ENCODE measurements at places on chromosomes 5 and 9.

GRCh38 chr5:176894298-176894697 is 4.8 kb downstream of the HK3 start:
- no peak for DNase-seq

GRCh38 chr9:14156046-14156445 is 157.9 kb downstream of the NFIB start:
- no peak for DNase-seq

GRCh38 chr5:143634689-143635088 is 177.3 kb upstream of the HMHB1 start:
- no peak for DNase-seq

GRCh38 chr9:32398207-32398606 is 13.8 kb downstream of the ACO1 start:
- no peak for DNase-seq

DNA sequence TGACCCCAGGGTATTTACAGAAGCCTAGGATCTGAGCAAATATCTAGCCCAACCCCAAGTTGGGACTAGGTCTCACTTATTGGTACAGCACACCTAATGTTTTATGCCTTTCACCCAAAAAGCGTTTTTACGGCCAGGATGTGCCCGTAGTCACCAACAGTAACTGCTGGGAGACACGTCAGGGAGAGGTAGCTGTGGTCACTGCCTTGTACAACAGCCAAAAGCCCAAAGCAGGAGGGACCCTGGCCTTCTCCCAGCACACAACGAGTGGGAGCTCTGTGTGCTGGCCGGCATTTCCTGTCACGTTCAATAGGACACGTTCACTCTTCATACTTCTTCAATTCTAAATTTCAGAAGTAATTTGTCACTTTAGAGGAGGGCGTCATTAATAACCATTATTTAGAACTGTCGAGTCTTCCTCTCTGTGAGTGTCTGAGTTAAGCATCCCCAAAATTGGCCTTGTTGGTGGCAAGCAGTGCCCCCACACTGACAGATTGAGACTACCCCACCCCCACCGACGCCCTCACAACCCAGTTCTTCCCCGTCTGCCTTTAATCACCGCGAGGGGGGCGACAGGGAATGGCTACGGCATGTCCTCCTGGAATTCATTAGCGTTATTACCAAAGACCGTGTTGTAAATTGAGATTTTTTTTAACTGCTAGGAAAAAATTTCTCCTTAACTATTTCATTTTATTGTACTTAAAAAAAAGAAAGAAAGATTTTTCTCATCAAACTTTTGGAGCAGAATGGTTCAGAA is 80.7 kb downstream of the MVB12B start:
- no peak for DNase-seq

GRCh38 chr9:13705373-13705772 is 425.9 kb upstream of the MPDZ start:
- no peak for DNase-seq

- no peak for DNase-seq
These were observed 840.4 kb upstream of the WWC1 start for GRCh38 chr5:167451076-167451475.

GRCh38 chr5:61010467-61011454 is 65.8 kb downstream of the NDUFAF2 start:
- DNase-seq = no peak

DNA sequence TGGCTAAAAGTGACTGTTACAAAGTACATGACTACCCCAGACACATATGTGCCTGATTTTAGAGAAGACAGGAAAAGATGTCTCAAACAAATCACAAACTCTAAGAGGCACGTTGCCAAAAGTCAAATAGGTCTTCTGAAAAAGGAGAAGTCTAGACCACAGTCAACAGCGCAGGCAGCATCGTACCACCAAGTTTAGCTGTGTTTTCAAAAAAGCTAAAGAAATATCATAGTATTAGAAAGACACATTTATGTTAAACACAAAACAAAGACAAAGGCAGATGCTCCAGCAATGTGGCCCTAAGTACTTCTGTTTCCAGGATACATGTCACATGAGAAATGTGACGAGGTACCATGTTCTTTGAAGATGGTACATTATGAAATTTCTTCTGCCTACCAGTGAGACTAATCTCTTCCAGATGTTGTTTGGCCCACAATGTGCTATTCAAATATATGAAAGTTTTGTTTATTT is 43.5 kb downstream of the LPAR1 start:
- no peak for DNase-seq

DNA sequence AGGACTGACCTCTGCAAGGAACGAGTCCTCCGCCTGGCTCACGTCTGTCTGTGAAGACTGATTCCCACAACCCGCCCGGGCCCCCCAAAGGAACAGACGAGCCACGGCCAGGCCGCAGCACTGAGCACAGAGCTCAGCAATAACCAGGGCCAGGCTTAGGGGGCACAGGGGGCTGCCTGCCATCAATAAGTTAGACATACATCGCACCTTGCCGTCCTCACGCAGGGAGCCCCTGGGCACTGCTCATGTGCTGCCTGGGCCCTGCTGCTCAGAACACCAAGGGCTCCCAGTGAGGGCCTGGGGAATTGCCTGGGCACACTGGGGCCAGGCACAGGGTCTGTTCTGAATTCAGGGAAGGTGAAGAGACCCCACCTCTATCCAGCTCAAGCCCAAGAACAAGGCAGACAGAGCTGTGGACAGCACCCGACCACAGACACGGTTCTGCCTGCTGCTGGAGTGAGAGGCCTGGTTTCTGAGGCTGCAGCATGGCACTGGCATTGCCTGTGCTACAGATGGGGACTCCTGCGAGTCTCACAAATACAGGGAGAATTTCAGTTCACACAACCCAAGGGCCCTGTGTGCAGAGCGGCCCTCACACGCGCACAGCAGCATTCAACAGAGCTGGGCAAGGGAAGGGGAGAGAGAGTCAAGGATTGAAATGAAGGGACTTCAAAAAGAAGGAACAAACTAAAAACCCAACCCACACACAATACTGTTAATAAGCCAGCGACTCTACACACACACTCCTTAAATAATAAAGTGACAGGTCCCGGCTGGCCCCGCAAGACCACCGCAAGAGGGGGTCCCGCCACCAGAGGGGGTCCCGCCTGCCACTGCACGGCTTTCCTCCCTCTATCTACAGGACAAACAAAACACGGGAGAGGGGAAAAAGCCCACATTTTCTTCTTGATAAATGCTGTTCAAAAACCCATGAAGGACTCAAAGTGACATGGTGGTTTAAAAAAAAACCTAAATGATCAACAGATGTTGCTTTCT is 32.0 kb downstream of the PRRT1B start:
- no peak for DNase-seq

GRCh38 chr5:78757269-78758053 is 108.9 kb upstream of the LHFPL2 start:
- DNase-seq = no peak

DNA sequence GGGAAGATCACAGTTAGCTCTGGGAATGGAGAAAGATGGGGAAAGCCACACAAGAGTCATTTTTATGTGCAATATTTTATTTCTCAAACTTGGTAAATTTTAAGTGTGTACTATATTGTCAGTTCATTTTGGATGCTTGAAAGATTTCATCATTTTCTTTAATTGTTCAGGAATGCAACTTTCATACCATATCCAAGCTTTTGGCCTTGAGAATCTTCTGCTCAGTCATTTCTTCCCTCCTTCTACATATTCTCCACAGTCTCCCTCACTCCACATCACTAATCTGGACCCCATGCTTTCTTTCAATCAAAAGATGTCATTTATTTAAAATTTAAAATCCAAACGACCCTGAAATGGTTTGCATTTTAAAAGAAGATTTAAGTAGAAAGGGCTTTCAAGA is 135.4 kb downstream of the FAM114A2 start:
- DNase-seq = no peak

- no peak for DNase-seq
These were observed 1013.6 kb downstream of the CDH9 start for GRCh38 chr5:26024774-26025173.

DNA sequence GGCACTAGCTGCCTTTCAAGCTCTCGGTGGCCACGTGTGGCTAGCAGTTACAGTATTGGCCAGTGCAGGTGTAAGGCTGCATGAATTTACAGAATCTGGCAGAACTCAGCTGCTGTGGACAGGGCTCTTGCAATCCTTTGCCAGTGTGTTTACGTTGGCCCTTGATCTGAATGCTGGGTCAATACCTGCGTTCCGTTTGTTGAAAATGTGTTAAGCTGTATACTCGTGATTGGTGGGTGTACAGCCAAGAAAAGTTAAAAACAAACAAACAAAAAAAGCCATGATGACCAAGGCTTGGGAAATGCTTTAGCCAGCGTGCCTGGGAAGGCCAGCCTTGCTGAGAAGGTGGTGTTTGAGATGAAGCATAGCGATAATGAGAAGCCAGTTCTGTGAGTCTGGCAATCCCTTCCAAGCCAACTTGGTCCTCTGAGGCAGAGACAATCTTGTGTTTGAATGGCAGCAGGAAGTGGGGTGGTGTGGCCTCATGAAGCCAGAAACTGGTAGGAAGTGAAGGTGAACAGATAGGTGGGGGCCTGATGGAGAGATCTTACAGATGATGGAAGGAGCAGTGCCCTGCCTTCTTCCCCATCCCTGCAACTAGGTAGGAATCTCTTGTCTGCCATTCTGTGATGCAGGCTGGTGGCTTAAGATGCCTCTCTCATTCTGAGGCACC is 820 bp upstream of the CFAP90 start:
- DNase-seq = no peak

DNA sequence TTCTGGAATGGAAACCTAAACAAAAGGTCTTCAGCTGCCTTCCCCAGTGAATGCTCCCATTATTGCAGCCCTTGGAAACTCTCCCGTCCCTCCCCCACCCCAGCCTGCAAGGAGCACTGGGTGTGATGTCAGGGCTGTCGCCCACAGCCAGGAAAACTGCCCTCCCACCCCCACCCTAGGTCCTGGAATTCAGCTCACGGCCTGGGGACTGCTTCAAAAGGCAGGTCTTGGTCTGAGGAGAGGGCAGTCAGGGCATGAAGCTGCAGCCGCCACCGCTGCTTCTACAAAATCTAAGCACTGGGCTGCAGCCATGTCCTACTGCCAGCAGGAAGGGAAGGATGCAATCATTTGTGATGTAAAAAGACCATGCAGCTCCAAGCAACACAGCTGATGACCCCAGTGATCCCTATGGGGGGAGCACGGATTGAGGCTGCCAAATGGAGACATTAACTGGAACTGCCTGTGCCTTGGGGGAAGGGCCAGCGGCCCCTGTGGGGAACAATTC is 11.4 kb downstream of the GRHPR start:
- no peak for DNase-seq

GRCh38 chr5:153299891-153300290 is 190.6 kb upstream of the GRIA1 start:
- no peak for DNase-seq

DNA sequence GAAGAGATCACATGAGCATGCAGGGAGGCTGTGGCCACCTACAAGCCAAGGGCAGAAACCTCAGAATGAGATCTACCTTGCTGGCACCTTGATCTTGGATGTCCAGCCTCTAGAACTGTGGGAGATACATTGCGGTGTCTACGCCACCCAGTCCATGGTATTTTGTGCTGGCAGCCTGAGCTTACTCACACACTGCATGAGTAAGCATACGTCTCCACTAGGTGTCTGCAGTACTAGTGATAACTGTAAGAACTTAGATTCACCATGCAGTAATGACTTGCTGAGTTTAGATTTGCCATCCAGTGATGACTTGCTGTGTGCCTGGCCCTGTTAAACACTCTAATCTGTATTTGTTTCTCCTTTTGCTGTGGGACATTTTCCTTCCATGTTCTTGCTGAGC is 417.7 kb downstream of the GADD45G start:
- DNase-seq = no peak

- DNase-seq = no peak
These were observed 18.7 kb downstream of the CPLX2 start for GRCh38 chr5:175889910-175890684.

GRCh38 chr5:9455826-9456434 is 89.9 kb downstream of the SEMA5A start:
- DNase-seq = no peak

DNA sequence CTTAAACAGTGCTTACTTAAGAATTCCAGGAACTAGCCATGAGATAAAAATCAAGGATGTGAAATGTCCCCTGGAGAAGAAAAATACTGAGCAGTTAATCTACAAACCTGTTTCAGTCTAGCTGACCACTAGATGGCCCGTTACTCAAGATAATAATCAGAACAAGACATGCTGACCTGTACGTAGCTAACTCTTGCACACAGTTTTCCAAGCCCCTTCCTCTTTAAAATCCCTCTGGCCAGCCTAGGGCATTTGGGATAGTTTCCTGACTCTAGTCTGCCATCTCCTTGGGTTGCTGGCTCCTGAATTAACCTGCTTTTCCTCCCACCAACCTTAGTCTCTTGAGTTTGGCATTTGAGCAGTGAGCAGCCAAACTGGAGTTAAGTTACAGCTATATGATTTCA is 59.2 kb upstream of the TRAF1 start:
- DNase-seq = no peak

DNA sequence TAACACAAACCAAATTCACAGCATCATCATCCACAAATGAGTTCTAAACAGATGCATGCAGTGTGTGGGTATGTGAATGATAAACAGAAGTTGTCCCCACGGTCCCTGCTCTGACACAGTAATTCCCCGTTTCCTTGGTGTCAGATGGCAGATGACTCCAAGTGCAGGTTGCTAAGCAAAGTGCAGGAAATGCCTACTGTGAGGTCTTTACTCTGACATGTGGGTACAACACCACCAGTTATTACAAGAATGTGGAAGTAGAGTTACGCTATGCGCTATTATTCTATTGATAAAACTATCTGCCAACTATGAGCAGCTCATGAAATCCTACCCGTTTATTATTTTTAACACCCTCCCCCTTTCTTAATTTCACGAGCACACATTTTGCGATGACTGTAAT is 448.9 kb downstream of the BNC2 start:
- DNase-seq = no peak

DNA sequence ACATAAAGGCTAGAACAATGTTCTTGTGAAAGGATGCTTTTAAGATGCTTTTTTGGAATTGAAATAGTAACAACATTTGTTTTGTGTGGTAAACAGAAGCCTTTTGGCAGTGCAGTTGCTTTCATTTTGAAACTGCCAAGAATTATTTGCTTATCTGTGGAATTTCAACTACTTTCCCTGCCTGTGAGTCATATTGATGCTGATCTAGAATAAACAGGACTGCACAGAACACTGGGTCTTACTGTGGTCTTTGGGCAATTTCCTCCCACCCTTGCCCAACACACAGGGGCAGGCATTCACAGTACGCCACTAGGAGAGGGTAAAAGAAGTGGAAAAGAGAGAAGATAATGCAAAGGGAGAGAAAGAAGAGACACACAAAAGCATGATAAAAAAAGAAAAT is 483.7 kb downstream of the ELAVL2 start:
- DNase-seq = no peak

DNA sequence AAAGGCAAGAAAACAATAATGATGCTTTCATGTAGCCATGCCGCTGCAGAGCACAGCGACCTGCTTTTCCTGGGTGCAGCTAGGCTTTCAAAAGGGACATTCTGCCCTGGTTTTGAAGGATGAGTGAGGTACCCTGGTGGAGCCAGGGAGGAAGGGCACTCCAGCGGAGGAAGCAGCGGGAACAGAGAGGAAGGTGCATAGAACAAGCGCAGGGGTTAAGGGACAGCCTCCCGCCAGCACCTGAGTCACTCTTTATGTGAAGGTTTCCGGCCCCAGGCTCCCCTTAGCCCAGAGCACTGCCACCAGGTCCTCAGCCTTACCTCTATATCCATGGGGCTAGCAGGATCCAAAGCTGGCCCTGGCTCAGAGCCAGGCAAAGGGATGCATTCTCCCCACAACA is 221.1 kb downstream of the CDK5RAP2 start:
- DNase-seq = no peak

GRCh38 chr9:95444160-95444559 is 72.6 kb downstream of the PTCH1 start:
- no peak for DNase-seq

Measured in esophagus squamous epithelium (tissue), 5 donors.